Cardiac atrium fibroblast (primary cell): ENCODE measurements at places on chromosomes 2 and 18. TPM values are rescaled to one million over a fixed set of nuclear protein-coding genes. Genes with fewer than 3 reads are reported as not detected.

MC5R gene
- not detected in 2 replicates for total RNA-seq

GATA6 gene
- 61.4 and 72.6 TPM in 2 replicates for total RNA-seq

RGPD4 gene
- total RNA-seq: not detected in 2 replicates

REG3A gene
- not detected in 2 replicates for total RNA-seq

EIPR1 gene
- total RNA-seq: 47.5 and 50.4 TPM in 2 replicates

UGT1A3 gene
- not detected in 2 replicates for total RNA-seq

KCNG3 gene
- not detected in 2 replicates for total RNA-seq

LYG1 gene
- total RNA-seq: not detected in 2 replicates

CNGA3 gene
- not detected in 2 replicates for total RNA-seq

CDK15 gene
- total RNA-seq: not detected in 2 replicates

BOLL gene
- total RNA-seq: not detected in 2 replicates

FHL2 gene
- 72.1 and 102 TPM in 2 replicates for total RNA-seq

COPS8 gene
- 201 and 294 TPM in 2 replicates for total RNA-seq

TPGS2 gene
- total RNA-seq: 140 and 185 TPM in 2 replicates

CYRIA gene
- 1.8 and 2.9 TPM in 2 replicates for total RNA-seq

POTEC gene
- not detected in 2 replicates for total RNA-seq

SCN7A gene
- under 0.01 and 0.16 TPM in 2 replicates for total RNA-seq

PPM1B gene
- total RNA-seq: 8.6 and 9.6 TPM in 2 replicates

GAREM2 gene
- total RNA-seq: 5.3 and 6.0 TPM in 2 replicates

CRYGD gene
- total RNA-seq: not detected in 2 replicates

ALKAL2 gene
- total RNA-seq: 1.9 TPM in 1 of 2 replicates, not detected in the other

PKDCC gene
- total RNA-seq: 94.1 and 99.8 TPM in 2 replicates

SLC14A1 gene
- total RNA-seq: 0.49 TPM in 1 of 2 replicates, not detected in the other

EVX2 gene
- total RNA-seq: not detected in 2 replicates

FEV gene
- not detected in 2 replicates for total RNA-seq

SIGLEC15 gene
- not detected in 2 replicates for total RNA-seq

SLC4A5 gene
- total RNA-seq: under 0.01 and 0.16 TPM in 2 replicates

FAHD2B gene
- 4.5 and 12.8 TPM in 2 replicates for total RNA-seq

MC4R gene
- not detected in 2 replicates for total RNA-seq

ARHGEF4 gene
- total RNA-seq: 2.1 and 4.9 TPM in 2 replicates

CCDC68 gene
- total RNA-seq: 5.8 and 6.3 TPM in 2 replicates

CD8B gene
- not detected in 2 replicates for total RNA-seq

ANKRD62 gene
- not detected in 2 replicates for total RNA-seq

TMEFF2 gene
- total RNA-seq: 0.16 TPM in 1 of 2 replicates, not detected in the other

HOXD13 gene
- total RNA-seq: not detected in 2 replicates

SRD5A2 gene
- not detected in 2 replicates for total RNA-seq

GPAT2 gene
- 8.5 and 16.7 TPM in 2 replicates for total RNA-seq

DHRS9 gene
- 20.2 and 29.2 TPM in 2 replicates for total RNA-seq

LCT gene
- not detected in 2 replicates for total RNA-seq

ICA1L gene
- 4.4 and 5.4 TPM in 2 replicates for total RNA-seq

UPP2 gene
- not detected in 2 replicates for total RNA-seq

VWA3B gene
- total RNA-seq: not detected in 2 replicates

SCYGR4 gene
- not detected in 2 replicates for total RNA-seq

CNOT9 gene
- total RNA-seq: 38.5 and 49.6 TPM in 2 replicates

COL4A4 gene
- 45.2 and 55.4 TPM in 2 replicates for total RNA-seq

CCDC85A gene
- total RNA-seq: under 0.01 and 0.36 TPM in 2 replicates
